ENCODE measurements at places on chromosomes 2 and 18.

DNA sequence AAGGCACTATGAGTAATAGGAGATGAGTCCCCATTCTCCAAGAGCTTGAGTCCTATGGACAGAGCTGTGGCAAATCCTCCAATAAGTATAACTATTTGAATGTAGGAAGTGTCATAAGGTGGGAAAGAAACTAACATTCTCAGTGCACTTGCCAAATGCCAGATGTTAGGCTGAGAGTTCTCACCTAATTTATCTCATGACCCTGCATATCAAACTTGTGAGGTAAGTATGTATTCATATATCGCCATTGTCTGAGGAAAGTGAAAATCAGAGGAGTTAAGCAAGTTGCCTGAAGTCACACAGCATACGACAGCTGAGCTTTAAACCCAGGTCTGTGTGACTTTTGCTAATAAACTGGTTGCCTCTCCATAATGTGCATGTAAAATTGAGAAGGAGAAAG lies 169.5 kb downstream of the TTC32 start:
- DNase-seq = no peak

GRCh38 chr18:77522051-77522675 lies 272.5 kb downstream of the GALR1 start:
- DNase-seq = no peak

DNA sequence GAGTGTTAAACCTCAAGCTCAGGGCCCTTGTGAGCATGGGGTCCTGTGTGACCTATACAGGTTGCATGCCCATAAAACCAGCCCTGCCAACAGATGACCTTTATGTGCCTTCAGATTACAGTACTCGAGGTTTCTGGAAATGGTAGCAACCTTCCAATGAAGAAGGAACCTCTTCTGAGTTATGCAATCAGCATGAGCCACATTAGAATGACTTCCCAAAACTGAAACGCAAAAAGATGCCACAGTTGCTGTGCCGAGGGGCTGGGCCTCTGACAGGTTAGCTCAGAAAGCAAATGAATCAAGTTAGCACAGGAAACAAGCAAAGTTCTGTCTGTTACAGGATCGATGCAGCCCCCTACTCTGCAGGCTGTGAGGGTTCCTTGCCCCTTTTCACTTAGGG lies 37.7 kb downstream of the TGFA start:
- DNase-seq = no peak

GRCh38 chr2:121884511-121884921 lies 129.1 kb downstream of the TSN start:
- no peak for DNase-seq

GRCh38 chr18:78871618-78872017 lies 108.0 kb upstream of the SALL3 start:
- peak; percentile 15 for DNase-seq

- no peak for DNase-seq
These were observed 278.5 kb upstream of the RGPD4 start for GRCh38 chr2:107548216-107548615.

Data from midbrain (tissue), 1 donor.